ENCODE measurements at places on chromosomes 11 and 22. TPM values are rescaled to one million over a fixed set of nuclear protein-coding genes. Genes with fewer than 3 reads are reported as not detected.

The P4HA3 gene
- not detected for total RNA-seq

The SERGEF gene
- 31.6 TPM for total RNA-seq

The C1QTNF5 gene
- total RNA-seq, result not detected

The ARHGAP8 gene
- 0.52 TPM for total RNA-seq

The SCUBE1 gene
- total RNA-seq, result 0.11 TPM

The SMPD1 gene
- total RNA-seq, result 41.1 TPM

The OR6T1 gene
- not detected for total RNA-seq

Measured in T-helper 2 cell treated with Interferon-gamma antibody and Interleukin-4, amounts not matched to agents 100 ng/mL and 5 ng/mL, for 36 hours (primary cell).